IMR-90 (cell line): ENCODE measurements at places on chromosomes 13 and 19.
A peak's percentile ranks its signal among the peaks of the same experiment; 100 is the strongest.

DNA sequence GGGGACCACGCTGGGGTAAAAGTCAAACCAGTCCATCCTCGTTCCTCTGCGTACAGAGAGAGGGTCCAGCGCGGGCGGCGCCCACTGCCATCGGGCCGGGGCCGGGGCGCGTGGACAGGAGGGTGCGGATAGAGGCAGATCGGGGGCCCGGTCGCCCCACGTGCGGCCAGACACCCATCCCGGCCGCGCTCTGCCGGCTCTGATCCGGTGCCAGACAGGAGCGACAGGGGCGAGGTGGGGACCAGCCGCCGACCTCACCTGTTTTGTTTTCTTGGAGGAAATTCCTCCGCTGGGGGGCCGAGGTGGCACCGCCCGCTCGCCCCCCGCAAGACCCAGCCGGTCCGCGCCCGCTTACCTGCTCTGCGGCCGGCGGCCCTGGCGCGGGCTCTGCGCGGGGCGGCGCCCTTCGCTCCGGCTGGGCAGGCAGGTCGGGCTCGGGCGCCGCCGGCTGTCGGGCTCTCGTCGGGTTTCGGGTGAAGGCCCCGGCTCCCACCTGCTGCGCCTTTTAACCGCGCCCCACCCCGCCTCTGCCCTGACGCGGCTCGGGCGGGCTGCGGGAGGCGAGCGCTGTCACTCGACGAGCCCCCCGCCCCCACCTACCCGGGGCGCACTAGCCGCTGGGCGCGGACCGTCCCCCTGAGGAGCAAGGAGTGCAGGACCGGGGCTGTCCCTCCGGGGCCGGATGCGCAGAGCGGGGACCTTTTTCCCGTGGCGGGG lies at the start of gene GJB6:
Gene GJB6, minus strand, starts transcription at position 481 of the 717 bp plus-strand sequence. CDS start 8,839 bp downstream, outside the sequence.
- H3K27ac ChIP-seq: no peak within 1 kb of the TSS
- DNase-seq: no peak
- H3K27me3 ChIP-seq: peaks cover 67% of the 10 kb centered on the region
- H3K36me3 ChIP-seq: no peaks in the 10 kb centered on the region

DNA sequence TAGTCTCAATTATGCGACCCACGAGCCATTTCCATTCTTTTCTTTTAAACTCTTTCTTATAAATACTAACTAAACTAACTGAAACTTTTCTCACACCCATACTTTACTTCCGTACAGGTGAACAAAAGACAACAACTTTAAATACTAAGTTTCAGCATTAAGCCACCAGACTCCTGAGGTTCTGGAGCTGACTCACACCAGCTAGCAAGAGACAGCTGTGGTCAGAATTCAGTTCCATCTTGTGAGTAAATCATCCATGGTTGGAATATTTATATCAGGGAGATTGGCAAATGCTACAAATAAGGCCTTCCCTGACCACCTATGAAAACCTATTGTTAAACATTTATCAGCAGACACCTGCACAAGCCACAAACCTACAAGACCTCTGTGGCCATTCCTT lies 897.0 kb downstream of the EFNB2 start:
- no peak overlapping the region for H3K27ac ChIP-seq
- no peaks in the 10 kb centered on the region for H3K4me1 ChIP-seq
- no peaks in the 10 kb centered on the region for H3K27me3 ChIP-seq
- peak; percentile 8 for DNase-seq
- no peaks in the 10 kb centered on the region for H3K36me3 ChIP-seq

DNA sequence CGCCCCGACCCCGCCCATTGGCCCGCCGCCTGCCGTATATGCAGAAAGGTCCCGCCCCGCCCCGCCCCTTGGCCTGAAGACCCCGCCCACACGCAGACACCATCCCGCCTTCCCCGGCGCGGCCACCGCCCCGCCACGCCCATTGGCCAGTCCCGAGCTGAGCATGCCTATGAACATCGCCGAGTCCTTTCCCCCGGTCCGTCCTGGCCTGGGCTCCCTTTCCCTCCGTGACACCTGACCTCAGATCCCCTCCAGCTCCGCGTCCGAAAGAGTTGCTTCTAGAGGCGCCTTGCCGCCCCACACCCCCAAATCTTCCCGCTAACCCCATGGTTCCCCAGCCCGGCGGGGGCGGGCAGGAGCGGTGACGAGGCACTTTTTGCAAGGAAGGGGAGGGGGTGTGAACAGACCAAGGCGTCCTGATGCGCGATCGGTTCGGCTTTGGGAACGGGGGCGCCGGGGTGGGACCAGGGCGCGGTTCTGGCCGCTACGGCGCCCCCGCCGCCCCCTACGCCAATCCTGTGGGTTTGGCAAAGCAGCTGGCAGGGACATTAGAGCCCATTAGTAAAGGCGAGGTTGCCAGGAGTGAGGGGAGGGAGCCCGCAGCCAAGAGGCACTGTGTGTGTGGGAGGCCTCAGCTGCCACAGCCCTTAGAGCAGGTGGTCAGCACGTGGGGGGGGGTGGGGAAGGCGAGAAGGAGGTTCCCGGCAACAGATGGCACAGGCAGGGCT lies 406 bp upstream of the NUMBL start:
- H3K27ac ChIP-seq: peak overlapping the region; percentile 90
- peak overlapping the region; percentile 47 for H3K4me3 ChIP-seq
- H3K36me3 ChIP-seq: peaks cover 31% of the 10 kb centered on the region
- H3K27me3 ChIP-seq: no peaks in the 10 kb centered on the region
- peak; percentile 86 for DNase-seq
- peaks cover 17% of the 10 kb centered on the region for H3K4me1 ChIP-seq

DNA sequence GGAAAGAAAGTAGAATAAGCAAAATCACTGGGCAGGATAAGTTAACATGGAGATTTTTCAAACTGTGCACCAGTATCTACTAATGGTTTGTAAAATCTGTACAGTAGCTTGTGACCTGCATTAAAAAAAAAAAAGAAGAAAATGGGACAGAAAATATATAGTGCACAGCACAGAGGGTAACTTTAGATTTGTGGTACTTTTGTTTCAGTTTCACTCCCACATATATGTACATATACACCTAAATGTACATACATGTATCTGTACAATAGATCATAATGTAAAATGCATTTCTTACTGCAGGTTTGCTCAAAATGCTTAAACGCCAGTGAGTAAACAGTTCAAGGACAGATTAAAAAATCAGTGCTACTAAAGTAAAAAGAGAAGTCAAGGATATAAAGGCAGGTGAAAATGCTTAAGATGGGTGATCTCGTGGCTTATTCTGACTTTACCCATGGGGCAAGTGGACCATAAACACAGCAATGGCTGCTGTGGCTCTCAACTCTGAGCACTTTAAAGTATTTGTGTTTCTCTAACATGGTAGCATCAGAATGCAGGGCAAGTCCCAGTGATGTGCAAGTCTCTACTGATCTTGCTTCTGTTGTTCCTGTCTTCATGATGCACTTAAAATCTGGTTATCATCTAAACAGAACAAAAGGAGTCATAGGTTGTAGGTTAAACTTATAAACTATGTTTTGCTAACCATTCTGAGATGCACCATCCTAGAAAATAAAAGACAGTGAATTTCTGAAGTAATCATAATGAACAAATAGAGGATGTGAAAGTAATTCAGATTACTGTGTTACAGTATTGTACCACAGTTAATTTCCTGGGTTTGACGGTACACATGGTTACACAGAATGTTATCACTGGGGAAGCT lies 112.3 kb downstream of the MIPEP start:
- no peak for DNase-seq
- H3K27ac ChIP-seq: peak overlapping the region; percentile 94; the same call in 1 of the 2 replicates
- no peaks in the 10 kb centered on the region for H3K27me3 ChIP-seq
- no peaks in the 10 kb centered on the region for H3K36me3 ChIP-seq

GRCh38 chr19:50173127-50173526 lies 10.0 kb upstream of the IZUMO2 start:
- H3K27ac ChIP-seq: no peak overlapping the region
- H3K4me1 ChIP-seq: no peaks in the 10 kb centered on the region
- DNase-seq: no peak
